Transverse colon (tissue), 4 donors: ENCODE measurements at places on chromosomes 2 and 18. TPM values are rescaled to one million over a fixed set of nuclear protein-coding genes. Genes with fewer than 3 reads are reported as not detected.

Gene ERFE
- total RNA-seq, result not detected

Gene EFR3B
- total RNA-seq, result 1.4 TPM

Gene UGT1A10
- total RNA-seq, result 54.9 TPM

Gene HOXD4
- total RNA-seq, result 10.1 TPM

Gene ZBTB14
- 10.5 TPM for total RNA-seq

Gene NT5DC4
- not detected for total RNA-seq

Gene ADD2
- total RNA-seq, result 1.4 TPM

Gene EML6
- 4.1 TPM for total RNA-seq

Gene LTBP1
- 22.1 TPM for total RNA-seq

Gene CHN1
- total RNA-seq, result 3.0 TPM
